ENCODE measurements at places on chromosomes 7 and 10. TPM values are rescaled to one million over a fixed set of nuclear protein-coding genes. Genes with fewer than 3 reads are reported as not detected.

GRCh38 chr7:3861941-3862340 is 560.9 kb downstream of the SDK1 start:
- DNase-seq = no peak

GRCh38 chr10:123097039-123097438 is 38.7 kb upstream of the HMX3 start:
- no peak for DNase-seq

DNA sequence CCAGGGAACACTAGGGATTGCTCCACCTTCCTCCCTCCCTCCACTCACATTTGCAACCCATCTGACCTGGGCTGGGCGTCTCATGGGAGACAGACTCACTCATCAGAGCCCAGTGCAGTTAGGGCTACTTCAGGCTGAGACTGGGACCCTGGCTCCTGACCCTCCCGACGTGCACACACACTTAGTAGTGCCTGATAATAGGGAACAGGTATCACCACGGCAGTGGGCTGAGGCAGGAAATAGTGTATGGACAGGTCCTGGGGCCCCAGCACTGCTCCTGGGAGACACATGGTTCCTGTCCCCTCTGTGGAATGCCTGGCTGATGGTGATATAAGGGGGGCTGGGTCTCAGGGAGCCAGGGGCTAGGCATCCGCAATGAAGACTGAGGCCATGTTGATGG is 14.3 kb downstream of the AQP1 start:
- peak; percentile 46 for DNase-seq

- no peak for DNase-seq
Measured at GRCh38 chr7:54252256-54253035, 289.7 kb upstream of the VSTM2A start.

- DNase-seq = peak; percentile 30
Measured at GRCh38 chr10:132948351-132948750, 6.0 kb upstream of the CFAP46 start.

DNA sequence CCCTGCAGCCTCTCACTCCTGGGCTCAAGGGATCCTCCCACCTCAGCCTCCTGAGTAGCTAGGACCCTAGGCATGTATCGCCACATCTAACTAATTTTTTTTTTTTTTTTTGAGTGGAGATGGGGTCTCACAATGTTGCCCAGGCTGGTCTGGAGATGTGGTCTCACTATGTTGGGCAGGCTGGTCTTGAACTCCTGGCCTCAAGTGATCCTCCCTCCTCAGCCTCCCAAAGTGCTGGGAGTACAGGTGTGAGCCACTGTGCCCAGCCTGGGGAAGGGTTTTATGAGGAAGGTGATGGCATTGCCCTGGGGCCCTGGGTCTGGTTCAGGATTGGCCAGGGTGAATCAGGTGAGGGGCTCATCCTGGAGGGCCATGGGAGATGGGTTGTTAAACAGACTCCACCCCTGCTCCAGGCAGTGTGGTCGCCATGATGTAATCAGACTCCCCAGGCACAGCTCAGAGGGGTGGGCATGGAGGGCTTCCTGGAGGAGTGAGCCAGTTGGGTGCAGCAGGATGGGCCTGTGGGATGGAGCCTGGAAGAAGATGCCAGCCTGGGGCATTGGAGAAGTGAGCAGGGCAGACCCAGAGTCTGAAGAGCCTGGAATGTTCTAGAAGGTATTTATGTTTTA is 82.7 kb downstream of the MYL10 start:
- DNase-seq = peak; percentile 31

- DNase-seq = no peak
Measured at GRCh38 chr10:75030371-75030770, 81.1 kb upstream of the SAMD8 start.

DNA sequence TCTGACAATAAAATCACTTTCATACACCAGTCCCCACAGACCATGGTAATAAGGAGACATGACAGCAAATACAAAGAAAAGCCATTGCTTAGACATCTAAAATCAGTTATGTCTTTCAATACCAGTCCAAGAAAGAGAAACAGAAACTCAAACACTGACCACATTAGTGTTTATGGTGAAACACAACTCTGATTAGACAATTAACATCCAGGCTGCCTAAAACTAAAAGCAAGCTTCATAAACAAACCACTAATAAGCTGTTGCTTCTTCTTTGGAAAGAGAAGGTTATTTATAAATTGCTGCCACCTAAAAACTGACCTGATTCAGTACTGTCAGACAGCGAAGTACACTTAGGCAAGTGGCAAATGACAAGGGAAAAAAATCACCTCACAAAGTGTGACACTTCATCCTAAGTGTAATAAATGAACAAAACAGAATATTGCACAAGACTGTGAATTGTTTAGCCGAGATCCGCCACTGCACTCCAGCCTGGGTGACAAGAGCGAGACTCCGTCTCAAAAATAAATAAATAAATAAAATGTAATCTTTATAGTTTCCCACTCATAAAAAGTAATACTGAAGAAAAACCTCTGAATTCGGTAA is 277.4 kb downstream of the PARD3 start:
- DNase-seq = no peak

DNA sequence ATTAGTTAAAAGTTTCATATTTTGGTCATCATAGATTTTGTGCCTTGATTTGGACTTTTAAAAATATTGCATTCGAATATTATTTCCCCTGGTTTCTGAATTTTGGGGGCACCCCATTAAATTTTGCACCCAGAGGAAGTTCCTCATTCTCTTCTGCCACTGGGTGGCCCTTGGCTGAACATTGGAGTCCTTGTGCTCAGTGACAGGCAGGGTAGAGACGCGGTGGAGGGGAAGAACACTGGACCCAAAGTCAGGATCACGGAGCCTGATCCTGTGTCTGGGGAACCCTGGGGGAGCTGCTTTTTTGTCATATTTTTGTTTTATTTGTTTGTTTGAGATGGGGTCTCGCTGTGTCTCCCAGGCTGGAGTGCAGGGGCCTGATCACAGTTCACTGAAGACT is 74.7 kb downstream of the MKI67 start:
- no peak for DNase-seq

- DNase-seq = no peak
Measured at GRCh38 chr10:3094609-3095036, 27.3 kb downstream of the PFKP start.

DNA sequence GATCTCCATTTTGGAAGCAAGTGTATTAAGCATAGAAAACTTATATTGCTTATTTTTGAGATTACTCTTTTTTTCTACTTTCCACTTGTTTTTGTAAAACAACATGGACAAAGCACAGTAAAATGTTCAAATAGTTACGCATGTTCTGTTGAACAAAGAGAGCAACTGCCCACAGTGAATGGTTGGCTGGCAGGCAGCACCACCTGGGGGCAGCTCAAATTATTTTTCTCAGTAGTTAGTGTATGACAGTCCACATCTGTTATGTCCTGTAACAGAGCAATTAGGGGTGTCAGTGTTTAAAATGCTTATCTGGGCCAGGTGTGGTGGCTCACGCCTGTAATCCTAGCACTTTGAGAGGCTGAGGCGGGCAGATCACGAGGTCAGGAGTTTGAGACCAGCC is 46.1 kb upstream of the CACUL1 start:
- peak; percentile 58 for DNase-seq

DNA sequence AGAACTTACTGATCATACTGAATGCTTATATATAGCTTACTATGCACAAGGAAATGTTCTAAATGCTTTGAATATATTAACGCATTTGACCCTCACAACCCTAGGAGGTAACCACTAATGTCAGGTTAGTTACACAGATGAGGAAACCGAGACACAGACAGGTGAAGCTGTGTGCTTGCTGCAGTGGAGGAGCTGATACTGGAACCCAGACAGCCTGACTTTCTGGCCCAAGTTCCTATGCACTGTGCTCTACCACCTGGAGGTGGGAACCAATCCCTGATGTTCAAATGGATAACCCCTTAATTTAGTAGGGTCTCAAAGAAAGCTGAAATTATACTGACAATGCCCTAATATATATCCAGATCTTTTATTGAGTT is 119.6 kb downstream of the SORBS1 start:
- no peak for DNase-seq

- peak; percentile 66 for DNase-seq
Measured at GRCh38 chr7:151167197-151167961, at the start of gene GBX1. Gene GBX1 (minus strand): TSS chr7:151167694. CDS start chr7:151167548, 146 bp downstream.

- DNase-seq = no peak
Measured at GRCh38 chr10:49257154-49257553, 41.8 kb upstream of the C10orf71 start.

GRCh38 chr10:75231672-75232581 is 3.8 kb downstream of the COMTD1 start:
- DNase-seq = no peak

DNA sequence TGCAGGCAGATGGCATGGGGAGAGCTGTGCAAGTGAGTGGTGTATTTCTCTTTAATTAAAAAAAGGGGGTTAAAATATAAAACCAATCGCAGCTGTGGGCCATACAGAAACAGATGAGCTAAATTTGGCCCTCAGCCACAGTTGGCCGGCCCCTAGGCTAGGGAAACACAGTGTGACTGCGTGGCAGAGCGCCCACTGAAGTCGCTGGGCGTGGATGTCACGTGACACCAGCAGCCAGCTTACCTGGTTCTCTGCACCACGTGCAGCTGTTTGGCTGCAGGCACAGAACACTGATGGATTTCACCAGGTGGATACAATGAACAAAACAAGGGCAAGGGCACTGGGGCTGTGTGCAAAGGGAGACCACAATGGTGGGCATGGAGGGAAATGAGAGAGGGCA is 119.3 kb upstream of the ZNF746 start:
- DNase-seq = no peak

DNA sequence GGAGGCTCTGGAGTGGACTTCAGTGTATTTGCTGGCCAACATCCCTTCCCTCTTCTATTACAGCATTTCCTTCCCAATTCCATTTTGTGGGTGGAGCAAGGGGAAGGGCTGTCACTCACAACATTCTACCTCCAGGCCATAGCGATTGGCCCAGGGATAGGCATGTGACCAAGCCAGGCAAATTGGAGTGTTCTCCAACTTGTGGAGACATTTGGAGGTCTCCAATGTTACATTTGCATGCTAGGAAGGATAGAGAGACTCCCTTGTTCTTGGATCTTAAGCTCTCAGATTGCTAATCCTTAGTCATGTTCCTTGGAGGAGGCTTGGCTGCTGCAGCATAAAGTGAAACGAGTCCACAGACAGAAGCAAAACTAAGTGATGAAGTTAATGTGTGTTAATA is 95.6 kb upstream of the KIF5B start:
- DNase-seq = no peak

DNA sequence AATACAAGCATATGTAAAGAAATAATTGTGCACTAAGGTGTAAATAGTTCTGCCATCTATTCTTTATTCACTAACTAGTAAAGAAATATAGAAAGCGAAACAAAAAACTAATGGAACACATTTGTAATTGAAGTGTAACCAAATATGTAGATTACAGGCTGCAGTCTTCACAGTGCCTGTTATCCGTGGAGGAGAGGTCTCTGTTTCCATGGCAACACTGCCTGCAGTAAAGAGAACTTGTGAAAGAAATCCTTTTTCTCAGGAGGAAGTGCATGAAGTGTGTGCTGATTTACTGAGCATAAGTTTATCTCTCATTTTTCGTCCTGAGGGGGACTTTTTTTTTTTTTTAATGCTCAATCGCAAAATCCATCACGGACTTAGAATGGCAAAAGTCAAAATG is 102.5 kb downstream of the APBB1IP start:
- no peak for DNase-seq

- no peak for DNase-seq
Measured at GRCh38 chr10:85734791-85735190, 631.8 kb downstream of the GRID1 start.

- DNase-seq = no peak
Measured at GRCh38 chr10:126070476-126071215, 174.3 kb downstream of the FANK1 start.

DNA sequence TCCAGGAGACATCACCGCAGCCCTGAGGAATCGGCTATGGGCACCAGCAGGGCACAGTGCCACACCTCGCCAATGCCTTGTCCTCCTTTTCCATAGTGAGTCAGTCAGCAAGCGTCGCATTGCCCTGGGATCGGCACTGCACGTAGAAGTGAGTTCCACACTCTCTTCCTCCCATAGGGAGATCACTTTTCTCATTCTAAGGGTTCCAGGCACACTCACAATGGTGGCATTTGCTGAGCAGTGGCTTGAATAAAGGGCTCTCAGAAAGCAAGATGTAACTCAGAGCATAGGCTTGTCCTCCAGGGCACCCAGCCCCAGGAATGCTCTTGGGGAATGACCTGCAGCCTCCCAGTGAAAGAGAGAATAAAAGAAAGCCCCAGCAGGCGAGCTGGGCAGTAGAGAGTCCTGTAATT is 1.1 kb upstream of the VIM start:
- no peak for DNase-seq

DNA sequence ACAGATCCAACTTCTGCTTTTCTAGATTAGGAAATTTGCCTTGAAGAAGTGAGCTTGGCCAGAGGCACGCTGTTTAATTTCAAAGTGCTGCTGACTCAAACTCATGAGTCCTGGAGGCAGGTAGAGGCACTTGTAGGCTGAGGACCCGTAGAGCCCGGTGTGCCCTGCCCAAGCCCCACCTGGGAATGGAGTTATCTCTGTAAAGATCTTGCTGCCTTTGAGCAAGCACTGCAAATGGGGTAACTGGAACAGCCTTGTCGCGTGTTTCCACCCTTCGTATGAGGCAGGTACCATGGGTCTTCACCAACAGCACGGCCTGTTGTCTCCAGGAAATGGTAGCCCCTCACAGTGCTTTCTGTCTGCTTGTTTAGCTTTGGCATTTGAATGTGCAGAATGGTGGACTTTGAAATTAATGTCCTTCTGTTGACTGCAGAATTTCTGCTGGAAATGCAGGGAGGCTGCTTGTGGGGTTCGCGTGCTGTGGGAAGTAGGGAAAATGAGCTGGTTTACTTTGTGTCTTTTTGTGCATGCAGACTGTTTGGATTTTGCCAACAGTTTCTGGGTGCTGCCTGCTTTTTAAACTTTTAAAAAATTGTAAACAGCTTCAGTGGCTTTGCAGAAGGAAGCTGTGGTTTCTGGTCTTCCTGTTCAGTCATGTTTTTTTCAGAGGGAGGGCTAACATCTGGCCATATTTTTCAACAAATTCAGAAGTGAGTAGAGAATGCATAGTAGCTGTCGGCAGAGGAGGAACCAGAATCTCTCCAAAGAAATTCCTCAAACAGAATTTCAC is 27.2 kb downstream of the CCM2 start:
- DNase-seq = no peak

GRCh38 chr7:2983586-2983985 is 60.1 kb downstream of the CARD11 start:
- peak; percentile 19 for DNase-seq

- no peak for DNase-seq
Measured at GRCh38 chr7:40147371-40148246, 12.8 kb downstream of the SUGCT start.

GRCh38 chr7:116403265-116403664 is 96.3 kb upstream of the CAV2 start:
- DNase-seq = no peak

GRCh38 chr10:60883187-60883586 is 60.8 kb downstream of the RHOBTB1 start:
- no peak for DNase-seq

WEE2 gene
- not detected for total RNA-seq

ADCY1 gene
- 3.9 TPM for total RNA-seq

UBE2H gene
- total RNA-seq = 69.1 TPM

RHEB gene
- total RNA-seq = 103 TPM

MYH16 gene
- not detected for total RNA-seq

HOXA5 gene
- 16.0 TPM for total RNA-seq

GARIN1A gene
- total RNA-seq = 2.1 TPM

STAG3 gene
- 2.3 TPM for total RNA-seq

TRIM74 gene
- not detected for total RNA-seq

NUTM2B gene
- total RNA-seq = 0.96 TPM

CCL24 gene
- 4.8 TPM for total RNA-seq

LFNG gene
- total RNA-seq = 35.4 TPM

MYL7 gene
- 3.1 TPM for total RNA-seq
